Urinary bladder (tissue), 4 donors: ENCODE measurements at places on chromosomes 6 and 20. TPM values are rescaled to one million over a fixed set of nuclear protein-coding genes. Genes with fewer than 3 reads are reported as not detected.

DOK5 gene
- total RNA-seq = 20.4 TPM

DNA sequence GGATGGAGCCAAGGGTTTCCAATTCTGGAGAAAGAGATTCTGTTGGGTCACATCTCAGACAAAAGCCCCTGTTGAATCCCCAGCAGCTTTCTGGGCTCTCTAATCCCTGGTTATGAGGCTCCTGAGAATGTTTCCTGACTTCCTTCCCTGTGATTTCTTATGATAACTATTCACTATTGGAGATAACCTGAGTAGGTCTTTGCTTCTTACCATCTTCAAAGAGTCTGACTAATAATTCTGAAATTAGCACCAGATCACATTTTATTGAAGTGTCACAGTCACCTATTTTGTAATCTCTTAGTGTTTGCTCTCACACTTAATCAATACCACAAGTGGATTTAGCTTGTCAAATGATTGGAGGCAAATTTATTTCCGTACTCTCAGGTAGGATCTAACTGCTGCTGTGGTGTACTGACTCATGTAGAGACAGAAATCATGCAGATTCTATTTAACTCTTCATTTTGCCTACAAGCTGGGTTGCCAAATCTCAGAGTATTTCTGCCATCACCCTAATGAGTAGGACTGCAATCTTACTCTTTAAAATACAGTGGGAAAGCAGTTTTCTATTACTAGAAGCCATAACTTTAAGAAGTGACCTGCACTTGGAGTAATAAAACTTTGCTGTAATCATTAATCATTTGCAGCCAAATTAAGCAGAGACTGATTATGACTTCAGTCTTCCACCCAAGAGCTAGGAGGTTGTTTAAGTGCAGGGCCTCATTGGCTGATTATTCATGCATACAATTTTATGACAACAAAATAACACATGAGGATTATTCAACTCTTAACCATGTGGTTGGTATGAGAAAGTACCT lies 422.1 kb downstream of the EPM2A start:
- DNase-seq = no peak

DNA sequence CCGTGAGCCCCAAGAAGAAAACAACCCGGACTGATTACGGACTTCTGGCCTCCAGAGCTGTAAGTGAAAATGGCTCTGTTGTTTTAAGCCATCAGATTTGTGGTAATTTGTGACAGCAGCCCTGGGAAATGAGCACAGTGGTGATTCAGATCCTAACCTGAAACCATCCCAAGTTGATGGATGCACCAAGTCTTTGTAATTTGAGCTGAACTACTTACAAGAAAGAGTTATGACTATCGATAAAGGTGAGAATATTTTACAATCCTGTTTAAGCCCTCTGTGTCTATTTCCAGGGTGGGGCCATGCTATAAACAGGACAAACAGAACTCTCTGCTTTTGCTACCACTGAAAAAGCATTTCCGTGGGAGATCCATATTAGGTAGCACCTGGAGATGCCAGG lies 19.1 kb upstream of the RIN2 start:
- DNase-seq = no peak

DNA sequence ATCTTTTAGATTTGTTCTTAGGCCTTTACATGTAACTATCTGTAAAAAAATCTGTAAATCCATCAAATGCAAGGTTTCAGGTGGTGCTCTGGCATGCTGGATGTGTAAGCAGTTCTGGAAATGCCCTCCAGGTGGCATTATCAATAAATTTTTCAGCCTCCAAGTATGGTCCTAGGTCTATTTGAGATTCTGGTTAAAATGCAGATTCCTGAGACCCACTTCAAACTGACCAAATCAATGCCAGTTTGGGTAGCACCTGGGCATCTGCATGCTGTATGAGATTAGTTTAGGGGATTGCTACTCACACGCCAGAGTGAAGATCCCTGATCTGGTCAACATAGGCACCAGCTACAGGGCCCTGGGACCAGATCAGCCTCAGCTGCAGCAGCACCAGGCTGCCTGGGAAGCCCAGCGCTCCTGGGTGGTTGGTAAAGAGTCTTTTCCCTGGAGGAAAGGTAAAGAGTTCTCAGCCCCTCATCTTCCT lies 507.3 kb upstream of the CITED2 start:
- no peak for DNase-seq

PRPF6 gene
- total RNA-seq = 44.1 TPM

DNA sequence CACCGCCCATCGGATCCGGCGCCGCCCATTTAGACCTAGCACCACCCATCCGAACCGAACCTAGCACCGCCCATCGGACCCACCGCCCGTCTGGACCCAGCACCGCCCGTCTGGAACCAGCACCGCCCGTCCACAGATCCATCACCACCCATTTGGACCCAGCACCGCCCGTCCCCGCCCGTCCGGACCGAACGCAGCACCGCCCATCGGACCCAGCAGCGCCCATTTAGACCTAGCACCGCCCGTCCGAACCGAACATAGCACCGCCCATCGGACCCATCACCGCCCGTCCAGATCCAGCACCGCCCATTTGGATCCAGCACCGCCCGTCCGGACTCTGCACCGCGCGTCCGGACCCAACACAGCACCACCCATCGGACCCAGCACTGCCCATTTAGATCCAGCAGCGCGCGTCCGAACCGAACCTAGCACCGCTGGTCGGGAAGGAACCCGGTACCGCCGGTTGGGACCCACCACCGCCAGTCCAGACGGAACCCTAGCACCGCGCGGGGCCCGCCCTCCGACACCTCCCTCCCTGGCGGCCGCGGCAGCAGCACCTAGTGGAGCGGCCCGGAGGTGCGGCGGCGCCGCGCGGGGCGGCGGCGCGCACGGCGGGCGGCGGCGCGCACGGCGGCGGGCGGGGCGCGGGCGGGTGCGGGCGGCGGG lies 348 bp upstream of the AFDN start:
- DNase-seq = no peak

DNA sequence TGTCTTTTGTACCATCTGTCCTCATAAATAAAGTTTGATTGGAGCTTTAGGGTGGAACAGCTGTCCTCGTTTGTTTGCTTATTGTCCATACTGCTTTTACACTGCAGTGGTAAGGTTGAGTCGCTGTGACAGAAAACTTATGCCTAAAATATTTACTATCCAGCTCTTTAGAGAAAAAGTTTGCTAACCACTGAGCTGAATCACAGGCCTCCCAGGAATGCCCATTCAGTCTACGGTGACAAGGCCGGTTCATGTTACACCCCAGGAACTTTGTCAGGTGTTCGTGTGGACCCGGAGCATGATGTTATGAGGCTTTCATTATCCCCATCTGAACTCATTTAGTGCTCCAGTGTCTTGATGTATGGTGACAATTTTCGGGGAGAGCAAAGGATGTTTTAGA lies 401.1 kb downstream of the SAMD5 start:
- DNase-seq = no peak

GRCh38 chr6:44135173-44135758 lies 7.9 kb downstream of the TMEM63B start:
- DNase-seq = no peak

DNA sequence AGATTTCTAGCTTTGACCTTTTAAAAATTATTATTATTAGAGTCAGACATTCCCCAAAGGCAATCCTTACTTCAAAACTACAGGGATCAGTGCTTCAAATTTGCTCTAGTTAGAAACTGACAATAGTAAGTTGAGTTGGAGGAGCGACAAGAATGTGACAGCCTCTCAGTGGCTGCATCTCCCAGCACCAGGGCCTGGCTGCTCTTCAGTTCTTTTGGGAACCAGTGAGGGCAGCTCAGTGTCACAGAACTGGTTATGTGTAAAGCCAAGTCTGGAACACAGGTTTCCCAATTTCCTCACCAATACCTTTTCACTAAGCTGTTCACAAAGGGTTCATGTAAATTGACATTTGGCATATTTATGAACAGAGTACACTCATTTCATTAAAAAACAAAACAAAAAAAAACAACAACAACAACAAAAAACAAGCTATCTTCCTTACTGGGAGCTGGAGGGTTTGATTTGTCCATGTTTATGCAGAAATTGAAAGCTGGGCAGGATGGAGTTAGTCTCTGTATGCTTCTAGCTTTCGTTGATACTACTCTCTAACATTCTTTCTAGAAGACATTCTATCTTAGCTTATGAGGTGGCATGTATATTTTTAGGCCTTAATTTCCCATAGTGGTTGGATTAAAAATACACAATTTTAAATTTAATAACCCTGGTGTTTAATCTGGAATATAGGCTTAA lies 95.0 kb downstream of the SAMD5 start:
- DNase-seq = no peak

BEND6 gene
- 12.8 TPM for total RNA-seq

- DNase-seq = no peak
Observed at GRCh38 chr6:28558629-28559028, 32.9 kb downstream of the GPX5 start.

DNA sequence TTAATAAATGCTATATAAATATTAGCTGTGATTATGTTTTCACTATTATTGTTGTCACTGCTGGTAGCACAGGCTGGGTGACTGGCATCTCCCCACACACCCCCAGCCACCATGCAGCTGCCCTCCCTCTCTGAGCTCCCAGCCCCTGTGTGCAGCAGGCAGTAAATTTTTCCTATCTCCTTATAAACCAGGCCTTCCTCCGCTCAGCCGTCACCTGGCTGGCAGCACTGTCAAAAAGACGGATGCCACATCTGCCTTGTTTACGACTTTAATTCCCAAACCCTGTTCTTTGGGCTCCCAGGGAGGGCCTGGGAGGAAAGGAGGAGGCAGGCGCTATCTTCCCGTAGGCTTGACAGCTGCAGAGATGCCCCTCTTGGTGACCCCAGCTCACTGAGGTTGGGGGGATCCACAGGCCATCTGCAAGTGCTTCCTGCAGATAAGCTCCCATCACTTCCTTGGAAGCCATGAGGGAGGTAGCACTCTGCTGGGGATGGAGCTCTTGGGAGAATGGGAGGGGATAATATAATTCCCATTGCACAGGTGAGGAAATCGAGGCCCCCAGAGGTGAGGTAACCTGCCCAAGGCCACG lies 94.5 kb downstream of the GRM4 start:
- no peak for DNase-seq

DNA sequence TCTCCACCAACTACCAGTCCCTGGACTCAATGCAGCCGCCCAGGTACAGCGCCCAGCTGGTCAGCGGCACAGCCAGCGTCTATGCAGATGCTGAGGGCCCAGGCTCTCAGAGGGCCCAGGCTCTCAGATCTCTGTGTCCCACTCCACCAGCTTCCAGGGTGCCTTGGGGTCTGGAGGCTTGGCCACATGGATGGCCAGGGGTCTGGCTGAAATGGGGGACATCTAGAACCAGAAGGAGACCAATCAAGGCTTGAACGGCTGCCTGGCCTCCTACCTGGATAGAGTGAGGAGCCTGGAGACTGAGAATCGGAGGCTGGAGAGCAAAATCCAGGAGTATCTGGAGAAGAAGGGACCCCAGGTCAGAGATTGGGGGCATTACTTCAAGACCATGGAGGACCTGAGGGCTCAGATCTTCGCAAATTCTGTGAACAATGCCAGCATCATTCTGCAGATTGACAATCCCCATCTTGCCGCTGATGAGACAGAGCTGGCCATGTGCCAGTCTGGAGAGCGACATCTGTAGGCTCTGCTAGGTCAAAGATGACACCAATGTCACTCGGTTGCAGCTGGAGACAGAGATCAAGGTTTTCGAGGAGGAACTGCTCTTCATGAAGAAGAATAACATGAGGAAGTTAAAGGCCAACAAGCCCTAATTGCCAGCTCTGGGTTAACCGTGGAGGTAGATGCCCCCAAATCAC lies 44.1 kb upstream of the GRM4 start:
- DNase-seq = no peak

DNA sequence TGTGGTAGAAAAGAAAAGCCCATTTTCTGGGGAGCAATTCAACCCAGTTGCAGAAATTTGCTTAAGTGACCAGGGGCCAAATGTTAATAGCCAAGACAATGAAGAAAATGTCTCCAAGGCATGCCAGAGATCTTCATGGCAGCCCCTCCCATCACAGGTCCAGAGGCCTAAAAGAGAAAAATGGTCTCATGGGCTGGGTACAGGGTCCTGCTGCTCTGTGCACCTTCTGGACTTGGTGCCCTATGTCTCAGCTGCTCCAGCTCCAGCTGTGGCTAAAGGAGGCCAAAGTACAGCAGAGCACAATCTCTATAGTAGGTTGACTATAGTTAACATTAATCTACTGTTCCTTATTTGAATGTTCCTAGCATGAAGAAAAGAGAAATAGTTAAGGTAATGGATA lies 44.7 kb downstream of the FRK start:
- no peak for DNase-seq

DNA sequence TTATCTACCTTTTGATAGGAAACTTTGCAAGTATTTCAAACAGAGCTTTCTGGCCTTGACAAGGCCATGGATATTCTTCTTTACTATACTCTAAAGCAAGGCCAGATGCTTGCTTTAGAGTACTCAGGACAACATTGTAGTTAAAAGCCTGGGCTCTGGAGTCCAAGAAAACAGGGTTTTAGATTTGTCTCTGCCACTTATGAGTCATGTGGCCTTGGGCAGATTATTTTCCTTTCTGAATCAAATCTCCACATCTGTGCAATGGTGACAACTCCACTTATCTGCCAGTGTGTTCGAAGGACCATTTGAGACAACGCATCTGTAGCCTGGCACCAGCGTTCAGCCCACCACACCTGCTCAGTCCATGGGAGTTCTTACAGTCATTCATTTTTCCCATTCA lies 265.9 kb upstream of the RIN2 start:
- DNase-seq = no peak

DNA sequence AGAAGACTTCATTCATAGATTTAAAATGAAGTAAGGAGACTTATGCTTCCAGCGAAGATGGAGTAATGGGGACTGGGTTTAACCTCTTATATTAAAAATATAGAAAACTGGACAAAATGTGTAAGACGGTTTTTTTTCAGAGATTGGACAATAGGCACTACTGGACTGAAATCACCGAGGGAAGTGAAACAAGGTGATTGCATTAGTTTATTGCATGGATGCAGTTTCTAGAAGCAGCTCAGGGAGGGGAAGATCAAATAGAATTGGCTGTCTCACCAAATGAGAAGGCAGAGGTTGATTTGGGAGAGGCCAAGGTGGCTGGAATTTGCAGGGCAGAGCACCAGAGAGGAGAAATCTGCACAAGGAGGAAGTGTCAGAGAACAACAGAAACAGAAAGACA lies 162.6 kb downstream of the DNAH8 start:
- DNase-seq = no peak
